ENCODE measurements at places on chromosomes 12 and 14.

GRCh38 chr12:70049596-70050360, 193.5 kb upstream of the CNOT2 start:
- no peak for DNase-seq

DNA sequence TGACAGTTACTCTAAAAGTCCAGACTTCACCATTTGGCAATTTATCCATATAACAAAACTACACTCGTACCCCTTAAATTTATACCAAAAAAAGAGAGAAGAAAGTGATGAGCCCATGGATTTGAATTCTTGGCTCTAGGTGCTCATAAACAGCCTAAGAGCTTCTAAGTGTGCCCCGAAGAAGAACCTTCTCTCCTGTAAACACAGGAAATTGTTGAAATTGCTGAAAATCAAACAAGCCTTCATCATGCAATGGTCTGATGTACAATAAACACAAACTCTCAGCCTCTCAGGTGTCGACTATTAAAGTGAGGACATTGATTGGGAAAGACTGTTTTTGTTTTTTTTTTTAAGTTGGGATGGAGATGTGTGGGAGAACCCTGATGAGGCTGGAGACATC, 21.8 kb downstream of the PDE6H start:
- no peak for DNase-seq

DNA sequence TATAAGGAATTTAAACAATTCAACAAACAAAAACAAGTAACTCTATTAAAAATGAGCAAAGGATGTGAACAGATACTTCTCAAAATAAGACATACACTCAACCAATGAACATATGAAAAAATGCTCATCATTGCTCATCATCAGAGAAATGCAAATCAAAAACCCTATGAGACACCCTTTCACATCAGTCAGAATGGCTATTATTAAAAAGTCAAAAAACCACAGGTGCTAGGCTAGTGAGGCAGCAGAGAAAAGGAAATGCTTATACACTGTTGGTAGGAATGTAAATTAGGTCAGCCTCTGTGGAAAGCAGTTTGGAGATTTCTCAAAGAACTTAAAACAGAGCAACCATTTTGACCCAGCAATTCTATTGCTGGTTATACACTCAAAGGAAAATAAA, 52.0 kb downstream of the NAV3 start:
- DNase-seq, result no peak

DNA sequence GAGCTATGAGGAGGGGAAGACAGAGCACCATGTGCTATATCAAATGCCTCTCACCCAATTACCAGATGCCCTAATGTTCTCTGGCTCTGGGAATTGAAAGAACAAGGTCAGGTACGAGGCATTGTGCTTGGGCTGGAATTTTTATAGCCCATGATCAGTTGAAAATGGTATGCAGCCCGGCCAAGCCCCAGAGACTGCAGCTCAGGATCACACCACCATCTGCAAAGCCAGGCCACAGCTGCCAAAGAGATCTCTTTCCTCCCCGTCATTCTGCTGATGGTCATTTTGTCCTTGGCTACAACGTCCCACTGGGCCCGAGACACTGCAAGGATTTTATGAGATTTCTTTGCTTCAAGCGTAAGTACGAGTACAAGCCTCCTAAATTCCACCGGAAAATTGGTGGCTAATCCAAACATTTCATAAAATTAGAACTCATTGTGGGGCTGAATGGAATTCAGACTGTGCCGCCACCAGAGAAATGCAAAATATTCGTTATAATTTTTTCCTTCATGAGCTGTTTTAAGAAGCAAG, 15.1 kb downstream of the NUAK1 start:
- no peak for DNase-seq

- no peak for DNase-seq
Observed at GRCh38 chr14:90696720-90697119, 119.5 kb downstream of the TTC7B start.

- DNase-seq, result no peak
Observed at GRCh38 chr12:5022465-5023061, 21.1 kb upstream of the KCNA5 start.

All from T follicular helper cell (primary cell).